ENCODE measurements at places on chromosomes 16 and 17.

- DNase-seq: peak; percentile 54
These were observed 20.6 kb downstream of the TPPP3 start for GRCh38 chr16:67372664-67373063.

GRCh38 chr17:80645706-80646325, 101.2 kb downstream of the RPTOR start:
- no peak for DNase-seq

GRCh38 chr17:55238931-55239297, 25.8 kb upstream of the HLF start:
- DNase-seq: no peak

DNA sequence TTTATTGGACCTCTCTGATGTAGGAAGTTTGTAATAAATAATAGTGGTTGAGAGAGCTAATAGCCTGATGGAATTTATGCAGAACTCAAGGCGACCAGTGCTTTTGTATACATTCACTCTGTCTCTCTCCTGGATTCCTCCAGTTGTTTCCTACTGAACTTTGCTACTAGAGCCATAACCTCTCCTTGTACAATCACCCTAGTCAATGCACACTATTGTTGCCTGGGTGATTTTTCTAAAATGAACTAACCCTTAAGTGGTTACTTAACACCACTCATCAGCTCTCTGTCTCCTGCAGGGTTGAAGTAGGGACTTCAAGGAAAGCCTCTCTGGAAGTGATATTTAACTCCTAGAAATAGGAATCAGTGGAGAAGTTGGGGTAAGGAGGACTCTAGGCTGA, 9.7 kb downstream of the PHKB start:
- DNase-seq: no peak

- DNase-seq: no peak
These were observed 14.9 kb upstream of the CCDC182 start for GRCh38 chr17:57760046-57760445.

GRCh38 chr17:48378238-48378637, 51.8 kb downstream of the SKAP1 start:
- DNase-seq: no peak

DNA sequence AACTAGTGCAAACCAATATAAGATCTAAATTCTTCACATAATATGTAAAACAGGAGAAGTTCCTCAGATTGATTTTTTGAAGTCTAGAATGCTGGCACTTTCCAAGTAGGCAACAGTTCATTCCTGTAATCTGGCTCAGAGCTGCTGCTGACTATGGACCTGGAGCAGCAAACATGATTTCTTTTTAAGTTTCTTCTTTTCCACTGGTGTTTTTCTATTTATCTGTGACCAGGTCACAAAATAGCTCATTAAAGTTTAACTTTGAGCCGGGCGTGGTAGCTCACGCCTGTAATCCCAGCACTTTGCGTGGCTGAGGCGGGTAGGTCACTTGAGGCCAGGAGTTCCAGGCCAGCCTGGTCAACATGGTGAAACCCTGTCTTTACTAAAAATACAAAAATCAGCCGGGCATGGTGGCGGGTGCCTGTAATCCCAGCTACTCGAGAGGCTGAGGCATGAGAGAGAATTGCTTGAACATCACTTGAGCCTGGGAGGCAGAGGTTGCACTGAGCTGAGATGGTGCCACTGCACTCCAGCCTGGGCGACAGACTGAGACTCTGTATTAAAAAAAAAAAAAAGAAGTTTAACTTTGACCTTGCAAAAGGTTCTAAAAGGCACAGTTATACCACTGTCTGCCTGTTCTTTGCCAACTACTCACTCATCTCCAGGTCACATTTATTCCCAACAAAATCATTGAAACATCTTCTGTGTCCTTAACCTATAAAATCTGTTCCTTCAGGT, 29.4 kb upstream of the SLC13A2 start:
- no peak for DNase-seq

DNA sequence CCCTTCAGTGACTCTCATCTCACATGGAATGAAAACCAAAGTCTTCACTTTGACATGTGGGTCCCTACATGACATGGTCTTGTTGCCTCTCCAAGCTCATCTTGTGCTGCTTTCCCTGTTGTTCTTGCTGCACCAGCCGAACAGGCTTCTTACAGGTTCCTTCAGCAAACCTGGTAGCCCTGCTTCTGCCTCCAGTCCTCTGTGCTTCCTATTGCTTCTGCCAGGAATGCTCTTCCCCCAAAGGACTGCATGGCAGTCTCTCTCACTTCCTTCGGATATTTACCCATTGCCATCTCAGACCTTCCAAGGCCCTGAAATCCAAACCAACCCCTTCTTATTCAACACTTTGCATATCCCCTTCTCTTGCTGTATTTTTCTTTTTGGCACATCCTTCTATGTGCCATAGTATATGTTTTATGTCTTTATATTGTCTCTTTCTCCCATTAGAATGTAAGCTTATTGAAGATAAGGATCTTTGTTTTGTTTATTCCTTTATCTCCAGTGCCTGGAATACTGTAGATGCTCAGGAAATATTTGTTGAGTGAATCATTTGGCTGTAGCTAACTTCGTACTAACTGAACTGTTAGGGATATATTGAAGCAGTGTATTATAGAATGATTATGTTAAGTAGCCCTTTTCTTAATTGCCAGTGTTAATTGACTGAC, 57.9 kb upstream of the SLC12A3 start:
- no peak for DNase-seq

- no peak for DNase-seq
These were observed 8.1 kb upstream of the SEC14L5 start for GRCh38 chr16:4949986-4950385.

- DNase-seq: peak; percentile 30
These were observed 2.2 kb upstream of the CMIP start for GRCh38 chr16:81442220-81442915.

- no peak for DNase-seq
These were observed 59.2 kb downstream of the BMERB1 start for GRCh38 chr16:15493466-15494180.

- DNase-seq: no peak
These were observed 16.8 kb upstream of the DRG2 start for GRCh38 chr17:18070861-18071340.

DNA sequence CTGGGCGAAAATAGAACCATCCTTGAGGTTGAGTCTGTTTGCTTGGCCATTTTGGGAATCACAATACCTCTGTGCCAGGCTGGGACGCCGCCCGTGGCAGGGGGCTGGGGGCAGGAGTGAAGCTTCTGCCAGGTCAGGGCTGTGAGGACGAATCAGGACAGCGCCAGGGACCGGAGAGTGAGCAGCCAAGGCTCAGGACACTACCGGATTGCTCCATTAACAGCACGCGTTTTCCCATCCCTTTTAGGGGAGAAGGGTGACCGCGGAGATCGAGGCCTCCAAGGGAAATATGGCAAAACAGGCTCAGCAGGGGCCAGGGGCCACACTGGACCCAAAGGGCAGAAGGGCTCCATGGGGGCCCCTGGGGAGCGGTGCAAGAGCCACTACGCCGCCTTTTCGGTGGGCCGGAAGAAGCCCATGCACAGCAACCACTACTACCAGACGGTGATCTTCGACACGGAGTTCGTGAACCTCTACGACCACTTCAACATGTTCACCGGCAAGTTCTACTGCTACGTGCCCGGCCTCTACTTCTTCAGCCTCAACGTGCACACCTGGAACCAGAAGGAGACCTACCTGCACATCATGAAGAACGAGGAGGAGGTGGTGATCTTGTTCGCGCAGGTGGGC, 23.4 kb downstream of the C1QTNF1 start:
- DNase-seq: no peak

- DNase-seq: peak; percentile 83
These were observed 7.2 kb downstream of the SRCIN1 start for GRCh38 chr17:38598536-38598935.

- no peak for DNase-seq
These were observed 656 bp upstream of the GEMIN4 start for GRCh38 chr17:752620-753219.

GRCh38 chr17:81999976-82000802, 22.5 kb downstream of the CENPX start:
- DNase-seq: no peak

DNA sequence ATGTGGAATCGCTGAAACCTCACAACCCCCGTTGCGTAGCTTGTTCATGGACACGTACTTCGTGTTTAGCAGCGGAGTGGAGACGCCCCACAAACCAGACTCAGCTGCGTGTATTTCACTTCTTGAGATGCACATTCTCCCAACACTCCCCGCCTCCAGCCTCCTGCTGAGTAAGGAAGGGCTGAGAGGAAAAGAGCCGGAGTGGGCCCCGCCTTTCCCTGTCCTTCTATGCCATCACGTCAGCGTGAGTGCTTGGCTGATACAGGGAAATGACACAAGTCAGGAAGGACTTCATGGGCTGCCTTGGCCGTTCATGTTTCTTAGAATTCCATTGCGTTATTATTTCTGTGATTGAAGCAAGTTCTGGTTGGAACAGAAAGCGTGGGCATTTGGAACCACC, 68.6 kb upstream of the CBX4 start:
- DNase-seq: no peak

GRCh38 chr17:57655553-57655952, 89.5 kb downstream of the CCDC182 start:
- no peak for DNase-seq

DNA sequence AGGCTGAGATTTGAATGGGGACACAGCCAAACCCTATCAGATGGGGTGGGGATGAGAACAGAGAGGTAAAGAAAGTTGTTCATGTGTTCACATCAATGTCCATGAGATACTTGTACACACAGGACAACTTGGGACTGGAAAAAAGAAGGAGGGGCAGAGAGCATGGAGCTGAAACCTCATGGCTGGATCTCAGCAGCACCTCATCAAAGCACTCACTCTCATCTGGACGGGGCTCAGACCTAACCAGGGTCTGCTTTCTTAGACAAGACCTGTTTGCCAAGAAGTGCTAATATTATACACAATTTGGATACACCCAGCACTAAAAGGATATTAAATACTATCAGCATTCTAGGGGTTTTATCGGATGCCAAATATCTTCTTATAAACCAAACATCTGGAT, 399.8 kb downstream of the SLC39A11 start:
- DNase-seq: no peak

DNA sequence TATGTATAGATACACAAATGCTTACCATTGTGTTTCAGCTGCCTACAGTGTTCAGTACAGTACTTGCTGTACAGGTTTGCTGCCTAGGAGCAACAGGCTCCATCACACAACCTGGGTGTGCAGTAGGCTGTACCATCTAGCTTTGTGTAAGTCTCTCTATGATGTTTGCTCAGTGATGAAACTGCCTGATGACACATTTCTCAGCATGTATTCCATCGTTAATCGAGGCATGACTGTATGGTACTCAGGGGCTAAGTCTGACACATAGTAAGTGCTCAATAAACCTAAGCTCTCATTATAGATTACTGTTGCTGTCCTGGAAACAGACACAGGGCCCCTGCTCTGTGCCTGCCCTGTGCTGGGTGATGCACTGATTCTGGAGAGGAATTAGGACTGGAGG, 18.1 kb downstream of the KCNJ12 start:
- DNase-seq: no peak

GRCh38 chr17:6542577-6542976, 13.8 kb downstream of the PITPNM3 start:
- DNase-seq: no peak

- DNase-seq: no peak
These were observed 116.6 kb upstream of the SALL1 start for GRCh38 chr16:51267681-51268080.
